ENCODE measurements at places on chromosomes 16 and 17.

DNA sequence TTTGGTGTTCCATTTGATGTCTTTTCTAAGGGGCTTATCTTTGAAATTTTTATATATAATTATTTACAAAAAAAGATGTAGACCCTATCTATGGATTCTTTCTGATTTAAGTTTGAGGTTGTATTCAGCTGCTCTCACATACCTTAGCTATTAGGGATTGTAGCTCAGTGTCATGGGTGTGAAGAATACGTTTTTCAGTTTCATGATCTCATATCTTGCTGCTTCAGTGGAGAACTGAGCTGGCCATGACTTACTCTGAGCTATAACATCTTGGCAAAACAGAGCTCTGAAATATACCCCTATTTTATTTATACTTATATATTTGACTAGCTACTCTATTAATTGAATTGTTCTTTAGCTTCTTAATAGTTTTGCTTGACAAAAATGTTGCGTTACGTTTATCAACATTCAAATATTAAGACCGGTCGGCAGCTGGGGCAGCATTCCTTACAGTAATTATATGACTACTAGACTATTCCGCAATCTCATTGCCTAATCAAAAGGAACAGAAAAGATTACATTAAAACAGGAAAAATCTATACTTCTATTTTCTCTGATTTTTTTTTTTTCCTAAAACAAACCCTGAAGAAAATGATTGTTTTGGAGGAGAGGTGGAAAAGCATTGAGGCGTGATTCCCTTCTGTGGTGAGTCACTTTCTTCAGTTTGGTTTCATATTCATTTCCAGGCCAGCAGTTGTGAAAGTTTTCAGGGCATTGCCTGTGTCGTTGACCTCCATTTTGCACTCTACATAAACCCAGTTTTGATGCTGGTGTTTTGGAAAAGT is 24.1 kb upstream of the KRT24 start:
- no peak for DNase-seq

DNA sequence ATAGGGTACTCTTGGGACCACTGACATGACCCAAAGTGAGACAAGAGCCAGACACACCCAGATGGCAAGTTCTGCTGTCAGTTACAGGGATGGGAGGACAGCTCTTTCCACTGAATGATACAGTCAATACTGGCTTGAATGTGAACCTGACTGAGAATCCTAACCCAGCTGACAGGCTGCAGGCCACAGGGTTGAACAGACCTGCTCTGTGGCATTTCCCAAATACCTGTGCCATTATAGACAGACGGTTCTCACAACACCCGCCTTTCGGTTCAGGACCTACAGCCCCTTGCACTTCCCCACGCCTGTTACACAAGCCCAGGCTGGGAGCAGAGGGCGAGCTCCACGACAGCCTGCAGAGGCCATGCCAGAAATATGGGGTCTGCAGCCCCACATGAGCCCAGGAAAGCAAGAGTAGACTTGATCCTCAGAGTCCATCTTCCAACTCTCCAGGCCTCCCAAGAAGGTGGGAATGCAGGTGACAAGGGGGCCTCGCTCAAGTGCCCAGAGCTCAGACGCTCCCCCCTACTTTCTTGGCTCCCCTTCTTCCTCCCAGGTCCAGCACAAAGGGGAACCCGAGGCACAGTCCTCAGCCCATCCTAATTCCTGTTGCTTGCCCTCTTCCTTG is 314.3 kb downstream of the SOX9 start:
- DNase-seq = no peak

DNA sequence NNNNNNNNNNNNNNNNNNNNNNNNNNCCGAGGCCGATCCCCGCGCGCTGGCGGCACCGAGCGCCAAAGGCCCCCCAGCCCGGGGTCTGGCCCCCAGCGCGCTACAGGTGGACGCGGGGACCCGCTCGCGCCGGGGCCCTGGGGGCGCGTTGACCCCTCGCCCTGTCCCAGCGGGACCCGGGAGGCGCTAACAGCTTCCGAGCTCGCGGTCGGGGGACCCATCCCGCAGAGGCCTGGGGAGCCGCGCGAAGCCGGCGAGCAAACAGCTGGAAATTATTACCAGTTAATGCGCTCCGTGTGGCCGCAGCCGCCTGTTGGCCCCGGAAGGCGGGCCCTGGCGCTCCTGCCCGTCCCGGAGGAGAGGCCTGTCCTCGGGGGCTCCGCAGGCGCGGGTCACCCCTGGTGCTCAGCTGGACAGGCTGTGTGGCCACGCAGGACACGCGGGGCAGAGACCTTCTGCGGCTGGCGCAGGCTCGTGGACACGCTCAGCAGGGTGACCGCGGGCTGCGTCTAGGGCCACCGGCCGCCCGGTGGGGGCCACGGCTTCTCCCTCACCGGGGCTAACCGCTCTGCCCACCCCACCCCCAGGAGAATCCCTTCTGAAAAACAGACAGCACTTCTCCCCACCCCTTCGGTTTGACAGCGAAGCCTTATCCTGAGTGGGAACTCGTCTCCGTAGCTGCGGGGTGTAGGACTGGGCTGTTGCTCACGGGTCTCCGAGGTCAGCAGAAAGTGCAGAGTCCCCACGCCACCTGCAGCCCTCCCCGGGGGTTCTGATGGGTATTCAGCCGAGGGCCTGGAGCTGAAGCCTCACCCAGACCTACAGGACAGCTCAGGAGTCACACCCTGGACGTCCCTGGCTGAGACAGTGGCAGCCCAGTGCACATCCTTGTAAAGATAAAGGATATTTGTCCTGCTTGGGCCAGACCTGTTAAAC is 138.7 kb upstream of the RPH3AL start:
- DNase-seq = peak; percentile 81

DNA sequence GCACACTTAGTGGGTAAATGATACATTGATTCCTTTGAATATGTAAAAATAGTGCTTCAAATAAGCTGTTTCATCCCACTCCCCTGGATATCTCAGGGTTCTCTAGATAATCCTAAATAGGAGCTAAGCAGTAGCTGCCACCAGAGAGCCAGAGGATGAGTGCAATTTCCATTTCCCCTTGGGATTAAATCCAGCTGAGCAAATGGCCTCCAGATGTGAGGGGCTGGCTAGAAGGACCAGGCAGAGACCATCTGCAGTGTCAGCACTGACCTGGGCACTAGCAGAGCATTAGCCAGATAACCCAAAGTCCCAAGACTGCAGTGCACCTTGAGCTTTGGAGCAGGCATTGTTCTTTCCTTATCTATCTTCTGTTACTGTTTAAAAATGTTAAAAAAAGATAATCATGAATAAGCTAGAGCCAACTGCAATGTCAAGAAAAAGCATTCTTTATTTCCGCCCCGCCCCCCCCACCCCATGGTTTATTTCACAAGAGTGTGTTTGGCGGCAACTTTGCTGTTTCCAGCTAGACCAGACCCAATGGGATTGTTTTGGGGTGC is 19.5 kb downstream of the GPR179 start:
- DNase-seq = no peak

GRCh38 chr16:7338826-7339225 is 6.2 kb downstream of the RBFOX1 start:
- no peak for DNase-seq

DNA sequence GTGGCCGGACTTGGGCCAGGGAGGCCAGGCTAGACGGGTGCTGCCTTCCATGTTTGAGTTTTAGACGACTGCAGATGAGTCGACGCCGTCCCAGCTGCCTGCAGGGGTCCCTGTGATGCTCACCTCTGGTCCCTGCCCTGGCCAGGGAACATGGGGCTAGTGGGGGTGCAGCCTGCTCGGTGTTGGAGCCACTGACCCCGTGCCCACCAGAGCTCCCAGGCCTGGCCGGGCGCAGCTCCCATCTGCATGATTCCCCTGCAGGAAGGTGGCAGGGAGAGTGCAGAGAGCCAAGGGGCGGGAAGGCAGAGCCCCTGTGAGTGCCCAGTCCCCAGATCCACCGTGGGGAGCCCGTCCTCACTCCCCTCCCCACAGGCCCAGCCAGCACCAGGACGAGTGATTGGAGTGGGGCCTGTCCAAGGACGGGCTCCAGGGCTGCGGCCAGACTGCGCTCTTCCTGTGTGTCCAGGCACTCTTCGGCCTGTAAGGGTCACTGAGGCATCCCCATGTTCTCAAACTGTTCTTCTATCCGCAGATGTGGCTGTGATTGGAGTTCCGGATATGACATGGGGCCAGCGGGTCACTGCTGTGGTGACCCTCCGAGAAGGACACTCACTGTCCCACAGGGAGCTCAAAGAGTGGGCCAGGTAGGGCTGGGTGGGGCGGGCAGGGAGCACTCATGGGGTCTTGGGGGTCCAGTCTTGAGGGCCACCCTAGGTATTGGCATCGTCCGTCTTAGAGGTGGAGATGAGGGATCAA is 26.0 kb upstream of the CDH15 start:
- peak; percentile 15 for DNase-seq

DNA sequence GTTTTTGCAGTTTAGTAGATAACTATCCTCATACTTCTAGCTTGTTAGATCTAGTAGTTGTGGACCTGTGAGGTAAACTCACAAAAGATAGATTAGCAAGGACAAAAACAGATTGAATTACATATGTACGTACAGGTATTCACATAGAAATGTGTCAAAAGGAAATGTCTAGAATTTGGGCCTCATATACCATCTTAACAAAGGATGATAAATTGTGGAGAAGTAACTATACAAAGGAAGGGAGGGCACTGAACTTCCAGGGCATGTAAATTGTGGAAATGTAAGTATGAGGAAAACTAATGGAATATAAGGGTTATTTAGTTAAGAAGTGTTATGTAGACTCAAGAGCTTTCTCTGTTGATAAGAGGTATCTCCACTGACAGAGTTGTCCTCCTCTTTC is 477.3 kb downstream of the KCNJ2 start:
- DNase-seq = no peak

GRCh38 chr17:16023881-16024280 is 24.3 kb downstream of the TTC19 start:
- DNase-seq = no peak

DNA sequence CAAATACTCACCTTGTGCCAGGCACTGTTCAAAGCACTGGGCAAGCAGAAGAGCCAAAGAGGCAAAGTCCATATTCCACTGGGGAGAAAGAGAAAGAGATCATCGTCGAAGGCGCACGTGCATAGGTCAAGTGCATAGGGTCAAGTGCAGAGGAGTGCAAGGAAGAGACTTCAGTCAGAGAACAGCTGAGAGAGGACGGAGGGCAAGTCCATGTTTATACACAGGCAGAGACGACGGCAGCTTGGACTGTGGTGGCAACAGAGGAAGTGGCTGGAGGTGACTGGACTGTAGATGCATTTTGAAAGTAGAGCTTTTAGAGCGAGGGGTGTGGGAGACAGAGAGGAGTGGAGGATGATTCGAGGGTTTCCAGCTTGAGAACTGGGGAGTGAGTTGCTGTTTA is 74.7 kb upstream of the SDK2 start:
- DNase-seq = no peak

DNA sequence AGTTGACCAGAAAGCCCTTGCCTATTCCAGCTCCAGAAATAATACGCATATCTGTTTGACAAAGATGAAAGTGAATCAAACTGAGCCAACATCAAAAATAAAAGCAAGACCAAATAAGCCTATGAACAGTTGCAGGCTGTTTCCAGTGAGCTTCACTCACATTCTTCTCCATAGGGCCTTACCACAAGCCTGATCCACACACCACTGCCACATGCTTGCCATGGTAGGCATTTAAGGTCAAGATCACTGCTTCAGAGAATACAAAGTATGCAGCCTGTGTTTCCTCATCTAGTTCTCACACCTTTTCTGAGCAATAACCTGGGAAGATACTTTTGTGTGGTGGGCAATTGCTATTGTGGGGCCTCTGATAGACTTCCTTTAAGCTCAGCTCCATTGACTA is 1060.2 kb downstream of the CDH11 start:
- no peak for DNase-seq

- no peak for DNase-seq
Measured at GRCh38 chr16:11011326-11011725, 67.0 kb downstream of the CLEC16A start.

DNA sequence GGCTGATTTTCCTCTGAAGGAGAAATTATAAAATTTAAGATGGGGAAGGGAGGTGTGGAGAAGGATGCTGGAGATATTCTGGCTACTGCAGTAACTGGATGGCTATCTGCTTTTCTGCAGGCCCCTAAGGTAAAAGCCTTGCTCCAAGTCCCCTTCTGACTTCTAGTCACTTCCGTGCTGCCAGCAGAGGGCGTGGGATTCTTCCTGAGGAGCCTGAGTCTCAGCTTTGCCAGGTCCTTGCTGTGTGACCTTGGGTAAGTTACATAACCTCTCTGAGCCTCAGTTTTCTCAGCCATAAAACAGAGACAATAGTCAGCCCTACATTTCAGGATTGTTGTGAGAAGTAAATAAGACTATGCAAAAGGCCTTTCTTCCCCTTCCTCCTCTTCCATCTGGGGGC is 24.3 kb upstream of the TMEM220 start:
- peak; percentile 50 for DNase-seq

DNA sequence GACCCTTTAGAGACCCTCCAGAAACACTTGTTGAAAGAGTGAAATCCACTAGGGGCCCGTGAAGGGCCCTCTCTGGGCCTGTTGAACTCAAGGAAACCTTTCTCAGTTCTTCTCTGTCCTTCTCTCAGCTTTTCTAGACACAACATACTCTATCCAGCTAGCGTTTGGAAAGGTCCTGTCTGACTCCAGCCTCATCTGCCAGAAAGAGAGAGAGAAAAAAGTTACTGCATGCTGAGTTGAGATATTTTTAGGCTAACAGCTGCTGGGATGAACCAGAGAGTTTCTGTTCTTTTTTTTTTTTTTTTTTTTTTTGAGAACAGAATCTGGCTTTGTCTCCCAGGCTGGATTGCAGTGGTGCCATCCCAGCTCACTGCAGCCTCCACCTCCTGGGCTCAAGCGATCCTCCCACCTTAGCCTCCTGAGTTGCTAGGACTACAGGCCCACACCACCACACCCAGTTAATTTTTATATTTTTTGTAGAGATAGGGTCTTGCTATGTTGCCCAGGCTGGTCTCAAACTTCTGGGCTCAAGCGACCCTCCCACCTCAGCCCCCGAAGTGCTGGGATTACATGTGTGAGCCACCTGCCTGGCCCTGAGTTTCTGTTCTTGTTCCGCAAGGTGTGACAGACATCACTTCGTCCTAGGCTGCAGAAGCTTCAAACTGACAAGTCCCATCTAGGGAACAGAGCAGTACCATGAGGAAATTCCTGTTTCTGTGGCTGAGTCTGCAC is 14.9 kb upstream of the TEX2 start:
- no peak for DNase-seq

DNA sequence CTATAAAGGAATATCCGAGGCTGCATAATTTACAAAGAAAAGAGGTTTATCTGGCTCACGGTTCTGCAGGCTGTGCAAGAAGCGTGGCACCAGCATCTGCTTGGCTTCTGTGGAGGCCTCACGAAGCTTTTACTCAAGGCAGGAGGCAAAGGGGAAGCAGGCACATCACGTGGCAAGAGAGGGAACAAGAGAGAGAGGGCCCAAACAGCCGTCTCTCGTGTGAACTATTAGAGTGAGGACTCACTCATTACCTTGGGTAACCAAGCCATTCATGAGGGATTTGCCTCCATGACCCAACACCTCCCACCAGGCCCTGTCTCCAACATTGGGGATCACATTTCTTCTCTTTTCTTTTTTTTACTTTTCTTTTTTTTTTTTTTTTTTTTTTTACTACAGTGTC is 7.5 kb upstream of the ALKBH5 start:
- DNase-seq = no peak
